ENCODE measurements at places on chromosomes 16 and 17. TPM values are rescaled to one million over a fixed set of nuclear protein-coding genes. Genes with fewer than 3 reads are reported as not detected.

MTMR4 gene
- total RNA-seq: 46.4 TPM

C16orf96 gene
- total RNA-seq: 0.25 TPM

FSCN2 gene
- 0.60 TPM for total RNA-seq

DLG4 gene
- total RNA-seq: 11.9 TPM

MT1E gene
- 21.7 TPM for total RNA-seq

CSH1 gene
- not detected for total RNA-seq

TOX3 gene
- not detected for total RNA-seq

CRHR1 gene
- total RNA-seq: not detected

MYO1D gene
- total RNA-seq: 4.1 TPM

NOS2 gene
- total RNA-seq: not detected

C17orf78 gene
- not detected for total RNA-seq

KCNH6 gene
- not detected for total RNA-seq
